Stimulated activated CD4-positive, alpha-beta T cell treated with anti-CD3 and anti-CD28 coated beads, Interleukin-1b, Interleukin-23, amount 100 ng/mL, for 24 hours (primary cell): ENCODE measurements at places on chromosomes 11 and 22.

GRCh38 chr11:12089473-12089872, 20.9 kb upstream of the MICAL2 start:
- DNase-seq = no peak

- no peak for DNase-seq
Observed at GRCh38 chr11:36822829-36823228, 224.8 kb upstream of the RAG2 start.

GRCh38 chr22:40620464-40621046, 16.0 kb downstream of the MRTFA start:
- no peak for DNase-seq

DNA sequence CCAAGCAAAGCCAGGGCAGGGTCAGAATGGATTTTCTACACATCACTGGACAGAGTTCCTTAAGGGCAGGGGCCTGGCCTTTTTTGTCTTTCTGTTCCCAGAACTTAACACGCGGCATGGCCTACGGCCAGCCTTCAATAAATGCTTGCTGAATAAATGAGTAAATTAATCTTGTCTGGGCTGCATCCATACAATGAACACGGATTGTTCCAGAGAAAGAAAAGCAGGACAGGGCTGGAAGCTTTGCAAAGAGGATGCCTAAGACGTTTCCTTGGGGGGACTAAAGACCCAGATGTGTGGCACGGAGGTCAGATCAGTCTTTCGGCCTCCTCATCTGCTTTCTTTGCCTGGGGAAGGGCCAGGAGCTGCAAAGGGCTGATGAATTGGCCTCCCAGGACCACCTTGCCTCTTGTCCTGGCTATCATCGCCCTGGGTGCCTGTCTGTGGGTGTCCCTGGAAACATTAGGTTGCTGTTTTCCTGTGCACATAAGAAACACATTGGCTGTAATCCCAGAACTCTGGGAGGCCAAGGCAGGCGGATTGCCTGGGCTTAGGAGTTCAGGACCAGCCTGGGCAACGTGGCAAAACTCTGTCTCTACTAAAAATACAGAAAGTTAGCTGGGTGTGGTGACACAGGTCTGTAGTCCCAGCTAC, 20.8 kb upstream of the RFPL3 start:
- no peak for DNase-seq

DNA sequence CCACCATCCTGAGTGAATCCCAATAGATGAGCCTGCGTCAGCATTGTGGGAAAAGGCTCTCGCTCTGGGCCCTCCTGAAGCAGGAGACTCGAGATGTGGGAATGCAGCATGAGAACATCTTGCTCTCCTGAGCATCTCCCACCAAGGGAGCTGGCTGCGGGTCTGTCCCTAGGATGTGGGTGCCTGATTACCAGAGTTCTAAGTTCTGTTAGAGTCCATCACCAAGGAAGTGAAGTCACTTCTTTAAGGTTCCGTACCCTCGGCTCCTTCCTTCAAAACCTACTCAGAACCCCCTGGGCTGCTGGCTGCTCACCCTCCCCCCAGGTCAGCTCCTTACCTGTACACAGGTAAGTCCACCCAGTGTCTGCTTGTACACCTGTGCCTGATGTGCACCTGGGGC, 100.5 kb upstream of the IGLL5 start:
- no peak for DNase-seq

GRCh38 chr11:61069427-61069826, 32.9 kb upstream of the CD5 start:
- no peak for DNase-seq

DNA sequence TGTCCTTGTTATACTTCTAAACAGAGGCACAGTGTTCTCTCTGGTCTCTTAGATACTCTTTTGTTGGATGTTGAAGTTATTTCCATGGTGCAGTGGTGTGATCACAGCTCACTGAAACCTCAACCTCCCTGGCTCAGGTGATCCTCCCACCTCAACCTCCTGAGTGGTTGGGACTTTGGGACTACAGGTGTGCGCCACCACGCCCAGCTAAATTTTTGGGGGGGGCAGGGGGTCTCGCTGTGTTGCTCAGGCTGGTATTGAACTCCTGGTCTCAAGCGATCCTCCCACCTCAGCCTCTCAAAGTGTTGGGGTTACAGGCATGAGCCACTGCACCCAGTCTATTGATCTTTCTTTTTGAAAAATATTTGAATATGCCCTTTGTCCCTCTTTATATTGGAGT, 14.9 kb downstream of the ZNF74 start:
- no peak for DNase-seq

DNA sequence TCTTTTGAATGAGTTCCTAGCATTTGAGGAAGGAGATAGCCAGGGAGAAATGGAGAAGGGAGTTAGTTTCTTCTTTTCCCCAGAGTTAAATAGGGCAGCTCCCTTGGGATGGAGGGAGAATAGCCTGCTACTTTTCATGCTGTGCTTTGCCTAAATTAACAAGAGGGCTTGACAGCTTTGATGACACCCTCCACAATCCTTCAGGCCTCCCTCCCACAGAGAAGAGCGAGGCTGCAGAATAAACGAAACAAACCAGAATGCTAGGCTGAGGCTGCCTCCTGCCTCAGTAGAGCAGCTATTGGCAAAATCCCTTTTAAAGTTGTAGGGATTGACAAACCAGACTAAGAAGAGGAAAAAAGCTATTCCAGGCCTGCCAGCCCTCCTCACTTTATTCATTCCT, 94.6 kb downstream of the C11orf58 start:
- DNase-seq = no peak

DNA sequence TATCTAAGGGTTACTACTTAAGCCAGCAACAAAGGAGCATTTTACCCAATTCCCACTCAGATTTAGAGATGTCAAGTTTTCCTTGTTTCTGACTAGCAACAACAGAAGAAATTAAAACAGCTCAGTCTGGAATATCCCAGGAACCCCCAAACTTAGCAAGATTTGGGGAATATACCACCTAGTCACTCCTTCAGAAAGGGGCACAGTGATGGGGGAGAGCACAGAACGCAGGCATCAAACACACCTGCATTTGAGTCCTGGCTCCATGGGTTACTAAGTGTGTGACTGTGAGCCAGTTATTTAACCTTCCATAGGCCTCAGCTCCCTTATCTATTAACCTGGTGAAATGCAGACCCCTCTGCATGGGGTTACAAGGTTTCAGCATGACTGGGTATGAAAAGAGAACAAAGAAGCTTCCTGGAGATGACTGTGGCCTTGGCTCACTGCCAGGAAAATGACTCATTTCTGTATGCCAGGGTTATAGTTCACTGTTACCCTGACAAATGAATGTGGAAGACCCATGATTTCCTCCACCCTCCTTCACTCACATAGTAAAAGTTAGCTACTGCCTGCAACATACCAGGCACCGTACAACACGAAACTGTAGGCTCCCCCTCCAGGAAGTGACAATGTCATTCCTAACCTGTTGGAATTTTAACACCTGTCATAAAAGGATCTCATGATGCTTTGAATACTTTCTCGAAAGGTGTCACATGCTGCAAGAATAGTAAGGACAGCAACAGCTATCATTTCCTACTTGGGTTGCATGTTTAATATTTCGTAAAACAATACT, 79.6 kb downstream of the ME3 start:
- DNase-seq = peak; percentile 86

DNA sequence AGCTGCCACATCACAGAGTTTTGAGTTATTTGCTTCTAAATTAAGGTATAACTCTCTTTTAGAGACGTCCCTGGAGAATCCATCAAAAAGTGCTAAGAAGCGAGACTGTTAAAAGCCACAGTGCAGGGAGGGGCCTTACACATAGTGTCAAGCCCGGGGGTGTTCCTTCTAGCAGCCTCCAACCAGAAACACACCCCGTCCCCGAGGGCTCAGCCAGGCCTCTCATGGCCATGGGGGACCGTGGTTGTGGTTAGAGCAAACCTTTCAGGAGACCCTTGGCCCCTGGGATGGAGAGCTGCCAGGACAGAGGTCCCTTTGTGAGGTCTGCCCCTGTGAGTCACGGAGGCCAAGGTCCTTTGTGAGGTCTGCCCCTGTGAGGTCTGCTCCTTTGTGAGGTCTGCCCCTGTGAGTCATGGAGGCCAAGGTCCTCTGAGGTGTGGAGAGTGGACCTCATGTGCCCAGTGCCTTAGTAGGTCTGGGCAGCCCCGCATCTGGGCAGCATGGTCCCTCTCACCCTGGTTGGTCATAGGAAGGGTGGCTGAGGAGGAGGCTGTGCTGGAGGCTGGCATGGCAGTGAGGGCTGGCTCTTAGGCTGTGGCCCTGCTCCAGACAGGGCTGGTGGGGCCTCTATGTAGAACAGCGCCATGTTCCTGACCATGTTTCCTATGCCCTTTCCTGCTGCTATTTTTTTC, 5.4 kb downstream of the GNAZ start:
- DNase-seq = no peak

- DNase-seq = no peak
Observed at GRCh38 chr11:116454020-116454645, 318.7 kb downstream of the BUD13 start.

DNA sequence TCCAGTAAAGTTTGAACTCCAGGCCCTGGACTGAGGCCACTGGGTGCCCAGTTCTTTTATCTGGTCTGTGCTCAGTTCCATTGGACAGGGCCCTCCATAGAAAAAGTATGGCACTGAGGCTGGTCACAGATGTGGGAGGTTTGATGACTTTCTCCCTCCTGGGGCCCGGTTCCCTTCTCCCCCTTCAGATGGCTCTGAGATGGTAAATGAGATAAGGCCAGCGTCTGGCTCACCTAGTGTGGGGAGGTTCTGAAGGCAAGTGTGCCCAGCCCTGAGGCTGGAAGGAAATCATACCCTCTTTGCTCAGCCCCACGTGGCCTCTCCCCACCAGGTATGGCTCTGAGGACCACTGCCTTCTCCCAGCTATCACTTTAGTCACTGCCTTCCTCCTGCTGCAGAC, 1.5 kb upstream of the CLDN5 start:
- DNase-seq = no peak
